ENCODE measurements at places on chromosomes 12 and 14. TPM values are rescaled to one million over a fixed set of nuclear protein-coding genes. Genes with fewer than 3 reads are reported as not detected.

Gene ADAM20
- total RNA-seq: 1.6 TPM

Gene VRTN
- not detected for total RNA-seq

Gene A2ML1
- not detected for total RNA-seq

Gene SLC17A8
- not detected for total RNA-seq

Gene PGF
- 2.1 TPM for total RNA-seq

Gene ALX1
- total RNA-seq: not detected

Gene B4GALNT1
- total RNA-seq: 0.40 TPM

Gene TMPRSS12
- not detected for total RNA-seq

Gene UNC79
- 0.05 TPM for total RNA-seq

Gene PSME2
- total RNA-seq: 135 TPM

Gene KRT72
- total RNA-seq: not detected

Gene TMEM30B
- 0.22 TPM for total RNA-seq
